ENCODE measurements at places on chromosomes 6 and 20.
A peak's percentile ranks its signal among the peaks of the same experiment; 100 is the strongest.

- no peak for DNase-seq
Observed at GRCh38 chr6:151974061-151974617, 166.7 kb downstream of the ESR1 start.

GRCh38 chr20:22020201-22020600 lies 314.7 kb downstream of the PAX1 start:
- DNase-seq: no peak

DNA sequence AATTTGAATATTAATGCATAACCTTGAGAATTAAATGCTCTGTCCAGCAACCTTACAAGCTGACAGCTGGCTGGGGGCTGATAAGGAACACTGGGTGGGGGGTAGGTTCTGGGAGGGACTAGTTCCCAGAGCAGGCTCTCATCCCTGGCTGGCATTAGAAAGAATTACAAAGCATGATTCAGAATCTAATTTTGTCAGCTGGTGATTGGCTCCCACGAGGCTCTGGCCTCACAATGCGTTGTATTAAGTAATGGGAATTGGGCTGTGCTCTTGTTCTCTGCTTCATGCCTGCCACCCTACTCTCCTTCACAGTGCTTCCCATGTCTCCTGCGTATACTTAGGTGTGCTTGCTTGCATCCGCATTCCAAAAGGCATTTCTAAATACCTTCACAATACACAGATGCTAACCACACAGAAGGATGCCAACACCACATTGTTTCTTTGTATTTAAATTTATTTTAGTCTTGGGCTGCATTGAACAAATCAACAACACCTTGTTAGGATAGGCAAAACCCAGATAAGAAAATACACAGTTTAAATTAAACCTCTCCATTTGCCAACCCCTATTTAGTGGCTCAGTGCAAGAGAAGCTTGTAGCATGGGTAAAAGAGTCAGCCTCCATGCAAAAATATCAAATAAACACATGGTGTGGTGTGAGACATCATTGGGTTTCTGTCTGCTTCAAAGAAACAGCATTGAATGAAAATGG lies 434.5 kb upstream of the JAG1 start:
- no peak for DNase-seq

- peak; percentile 28 for DNase-seq
Observed at GRCh38 chr6:129280749-129281148, 397.8 kb downstream of the LAMA2 start.

DNA sequence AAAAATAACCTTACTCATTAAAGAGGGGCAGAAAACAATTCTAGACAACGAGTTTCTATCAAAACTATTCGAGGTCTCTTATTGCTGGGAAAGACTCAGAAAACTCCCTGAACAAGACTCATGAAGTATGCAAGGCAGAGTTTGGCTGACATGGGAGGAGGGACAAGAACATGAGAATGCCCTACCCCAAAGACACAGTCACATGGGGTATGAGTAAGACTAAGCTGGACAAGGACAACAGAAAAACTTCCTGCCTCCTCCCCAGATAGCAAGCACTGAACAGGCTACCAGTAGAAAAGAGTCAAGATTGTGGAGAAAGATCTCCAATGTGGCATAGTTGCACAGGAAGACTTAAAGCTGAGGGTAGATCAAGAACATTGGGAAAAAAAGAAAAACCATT lies 39.7 kb upstream of the PHIP start:
- no peak for DNase-seq

DNA sequence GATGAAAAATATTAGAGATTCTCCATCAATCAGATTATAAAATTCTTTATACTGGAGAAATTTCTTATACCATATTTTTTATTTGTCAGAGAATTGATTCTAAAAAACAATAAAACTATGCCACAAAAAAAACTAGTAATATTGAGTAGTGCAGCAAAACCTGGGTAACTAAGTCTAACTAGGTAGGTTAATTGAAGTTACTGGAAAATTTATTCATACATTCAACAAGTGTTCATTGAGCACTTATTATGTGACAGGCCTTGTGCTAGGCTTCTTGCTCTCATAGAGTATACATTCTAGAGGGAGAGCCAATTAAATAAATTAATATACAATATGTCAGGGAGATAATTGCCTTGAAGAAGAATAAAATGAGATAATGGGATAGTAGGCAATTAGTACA lies 189.4 kb downstream of the EYA4 start:
- no peak for DNase-seq

DNA sequence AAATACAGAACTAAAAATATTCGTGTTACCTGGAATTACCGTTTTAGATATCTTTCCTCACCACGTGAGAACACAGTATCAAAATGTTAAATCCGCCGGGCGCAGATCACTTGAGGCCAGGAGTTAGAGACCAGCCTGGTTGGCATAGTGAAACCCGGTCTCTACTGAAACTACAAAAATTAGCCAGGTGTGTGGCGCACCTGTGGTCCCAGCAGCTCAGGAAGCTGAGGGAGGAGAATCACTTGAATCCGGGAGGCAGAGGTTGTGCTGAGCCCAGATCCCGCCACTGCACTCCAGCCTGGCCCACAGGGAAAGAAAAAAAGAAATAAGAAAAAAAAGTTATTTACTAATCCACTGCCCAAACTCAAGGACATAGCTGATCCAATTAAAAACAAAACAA lies 4.8 kb upstream of the DDX43 start:
- DNase-seq: no peak

GRCh38 chr20:61968932-61969331 lies 96.7 kb downstream of the TAF4 start:
- no peak for DNase-seq

DNA sequence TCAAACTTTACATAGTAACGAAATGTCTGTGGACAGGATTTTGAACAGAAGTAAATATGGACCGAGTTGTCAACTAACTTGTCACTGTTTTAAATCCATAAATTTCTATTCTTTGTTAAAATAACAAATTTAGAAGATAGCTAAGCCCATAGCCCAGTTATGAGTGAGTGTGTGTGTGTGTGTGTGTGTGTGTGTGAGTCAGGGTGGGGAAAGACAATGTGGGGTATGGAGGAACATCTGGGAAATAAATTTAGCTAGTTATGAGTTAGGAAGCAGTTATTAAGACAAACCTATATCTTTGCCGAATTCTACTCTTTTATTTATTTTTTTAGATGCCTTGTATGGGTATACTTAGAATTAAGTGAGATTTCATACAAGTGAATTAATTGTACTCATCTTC lies 9.0 kb downstream of the TPBG start:
- DNase-seq: no peak
